Globus pallidus (tissue), 1 donor: ENCODE measurements at places on chromosomes 6 and 20.

- DNase-seq = no peak
Observed at GRCh38 chr20:19952392-19952791, 64.8 kb upstream of the NAA20 start.

DNA sequence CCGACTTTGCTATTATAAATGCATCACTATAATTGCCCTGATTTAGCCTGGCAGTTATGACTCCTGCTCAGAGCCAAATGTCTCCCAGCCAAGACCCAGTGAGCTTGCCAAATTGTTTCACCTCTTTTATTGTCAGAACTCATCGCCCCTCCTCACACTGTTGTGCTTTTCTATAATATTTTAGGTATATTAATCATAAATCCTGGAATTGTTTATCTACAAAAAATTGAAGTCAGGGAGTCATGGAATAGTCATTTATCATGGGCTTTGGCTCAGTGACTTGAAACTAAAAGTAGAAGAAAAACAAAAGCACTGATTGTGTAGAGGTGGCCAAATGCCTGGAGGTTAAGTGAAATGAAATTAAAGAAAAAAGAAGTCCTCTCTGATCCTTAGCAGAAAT is 85.6 kb downstream of the PFDN4 start:
- DNase-seq = peak; percentile 5

- DNase-seq = no peak
Observed at GRCh38 chr20:58986968-58987517, 6.0 kb downstream of the NELFCD start.

DNA sequence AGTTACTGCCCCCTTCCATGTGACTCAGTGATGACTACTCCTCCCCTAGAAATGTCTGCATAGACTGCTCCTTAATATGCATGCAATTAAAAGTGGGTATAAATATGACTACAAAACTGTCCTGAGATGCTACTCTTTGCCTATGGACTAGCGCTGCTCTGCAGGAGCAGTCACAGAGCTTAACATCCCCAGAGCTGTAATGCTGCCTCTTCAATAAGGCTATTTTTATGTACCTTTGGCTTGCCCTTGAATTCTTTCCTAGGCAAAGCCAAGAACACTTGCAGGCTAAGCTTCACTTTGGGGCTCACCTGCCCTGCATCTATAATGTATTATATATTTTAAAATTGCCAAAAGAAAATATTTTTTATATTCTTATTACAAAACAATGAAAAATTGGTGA is 299.1 kb downstream of the CLVS2 start:
- DNase-seq = no peak

DNA sequence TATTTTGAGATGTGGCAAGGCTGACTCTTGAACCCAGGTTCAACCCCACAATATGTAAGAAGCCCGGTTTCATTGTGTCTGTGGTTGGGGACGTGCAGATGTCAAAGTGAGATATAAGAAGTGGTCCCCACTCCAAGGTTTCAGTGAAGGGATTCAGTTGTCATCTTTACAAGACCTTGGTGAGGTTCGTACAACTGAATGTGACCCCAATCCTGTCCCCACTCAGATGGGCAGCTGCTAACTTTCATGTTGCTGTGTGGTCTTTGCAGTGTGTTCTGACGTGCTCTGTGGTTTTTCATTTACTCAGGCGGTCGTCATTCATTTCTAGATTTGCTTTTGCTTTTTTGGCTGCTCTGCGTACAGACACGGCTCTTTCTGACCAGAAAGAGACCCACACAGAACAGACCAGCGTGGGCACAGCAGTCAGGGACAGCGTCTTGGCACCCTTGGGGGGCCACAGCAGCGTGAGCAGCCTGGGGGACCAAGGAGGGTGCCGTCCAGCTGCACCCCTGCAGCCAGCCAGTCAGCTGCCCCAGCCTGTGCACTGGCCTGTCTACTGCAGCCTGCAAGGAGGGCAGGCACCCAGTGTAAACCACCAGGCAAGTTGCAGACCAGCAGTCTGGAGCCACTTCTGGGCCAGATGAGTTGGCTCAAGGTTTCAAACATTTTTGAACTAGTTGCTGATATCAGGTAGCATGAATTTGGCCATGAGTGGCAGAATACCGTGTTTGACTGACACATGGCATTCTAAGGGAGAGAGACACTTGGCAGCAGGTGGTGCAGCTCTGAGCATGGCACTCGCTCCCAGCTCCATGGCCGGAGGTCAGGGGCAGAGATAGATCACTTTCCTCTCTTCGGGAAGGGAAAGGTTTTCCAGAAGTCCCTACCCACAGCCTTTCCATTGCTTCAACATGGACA is 49.4 kb upstream of the IRF4 start:
- DNase-seq = no peak

DNA sequence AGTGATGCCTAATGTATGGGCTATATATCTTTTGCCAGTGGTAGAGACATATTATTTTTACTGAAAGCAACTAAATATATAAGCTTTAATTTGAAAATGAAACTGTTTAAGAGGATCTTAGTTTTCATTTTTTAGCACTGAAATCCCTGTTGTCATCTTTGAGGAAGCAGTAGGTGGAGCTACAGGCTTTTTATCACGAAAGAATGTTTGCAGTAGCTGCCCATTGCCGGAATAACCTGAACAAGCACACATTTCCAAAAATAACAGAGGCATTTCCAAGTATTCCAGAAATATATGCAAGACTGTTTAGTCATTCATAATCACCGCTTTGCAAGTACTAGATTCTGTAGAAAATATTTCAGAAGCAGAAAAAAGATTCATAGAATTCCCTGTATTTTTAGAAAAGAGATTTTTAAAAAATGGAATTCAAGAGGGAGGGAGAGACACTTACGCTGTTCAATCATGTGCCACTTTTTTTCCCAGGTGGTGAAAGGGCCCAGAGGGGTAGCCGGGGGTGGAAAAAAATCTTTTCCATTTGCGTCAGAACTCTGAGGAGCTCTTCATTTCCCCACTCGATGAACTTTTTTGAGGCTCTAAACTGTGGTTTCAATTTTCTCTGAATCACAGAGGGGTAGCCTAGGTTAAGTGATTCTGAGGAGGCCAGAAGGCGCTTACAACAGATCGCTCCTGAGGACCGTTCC is 142.5 kb upstream of the FERMT1 start:
- DNase-seq = peak; percentile 36

DNA sequence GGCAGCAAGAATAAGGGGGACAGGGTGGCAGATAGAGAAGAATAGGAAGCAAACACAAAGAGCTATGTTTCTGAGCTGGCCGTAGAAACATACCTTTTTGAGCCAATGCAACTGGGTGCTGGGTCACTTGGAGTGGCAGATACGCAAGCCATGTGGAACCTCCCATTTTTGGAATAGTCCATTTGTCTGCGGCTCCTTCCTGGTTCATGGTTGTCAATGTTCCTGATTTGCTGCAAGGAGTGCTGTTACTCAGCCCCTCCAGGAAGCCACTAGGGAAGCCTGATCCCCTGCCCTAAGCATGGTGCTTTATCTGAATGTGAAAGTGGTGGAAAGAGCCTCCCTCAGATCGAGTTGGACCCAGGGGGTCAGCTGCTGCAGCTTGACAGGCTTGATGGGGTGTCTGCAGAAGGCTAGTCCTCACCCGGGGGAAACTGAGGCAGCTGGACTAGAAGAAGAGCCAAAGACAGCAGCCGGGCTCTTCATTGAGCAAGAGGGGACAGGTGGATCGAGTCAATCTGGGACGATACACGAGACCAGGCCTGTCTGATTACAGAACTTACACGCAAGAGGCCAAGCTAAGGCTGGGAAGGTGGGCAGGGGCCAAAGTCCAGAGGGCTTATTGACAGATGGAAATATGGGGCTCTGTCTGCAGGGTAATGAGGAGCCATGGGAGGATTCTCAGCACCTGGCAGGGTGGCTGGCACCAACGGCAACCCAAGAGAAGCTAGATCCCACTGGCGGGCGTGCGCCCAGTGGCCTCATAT is 57.4 kb upstream of the CTNNBL1 start:
- no peak for DNase-seq

DNA sequence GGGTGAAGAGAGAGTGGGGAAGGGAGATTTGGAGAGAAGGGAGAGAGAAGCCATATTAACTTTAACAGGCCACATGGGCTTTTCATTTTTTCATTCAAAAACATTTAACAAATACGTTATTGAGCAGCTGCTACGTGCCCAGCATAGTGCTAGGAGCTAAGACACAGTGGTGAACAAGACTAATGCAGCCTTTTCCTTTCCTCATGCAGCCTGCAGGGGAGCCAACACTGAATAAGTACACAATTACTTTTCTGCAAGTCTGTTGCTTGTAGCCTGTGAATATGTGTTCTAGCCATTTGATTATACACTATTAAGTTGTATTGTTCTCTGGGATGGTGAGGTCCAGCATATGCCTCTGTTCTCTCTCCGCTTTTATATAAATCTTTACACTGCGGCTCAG is 1.9 kb upstream of the BLOC1S5 start:
- DNase-seq = no peak

DNA sequence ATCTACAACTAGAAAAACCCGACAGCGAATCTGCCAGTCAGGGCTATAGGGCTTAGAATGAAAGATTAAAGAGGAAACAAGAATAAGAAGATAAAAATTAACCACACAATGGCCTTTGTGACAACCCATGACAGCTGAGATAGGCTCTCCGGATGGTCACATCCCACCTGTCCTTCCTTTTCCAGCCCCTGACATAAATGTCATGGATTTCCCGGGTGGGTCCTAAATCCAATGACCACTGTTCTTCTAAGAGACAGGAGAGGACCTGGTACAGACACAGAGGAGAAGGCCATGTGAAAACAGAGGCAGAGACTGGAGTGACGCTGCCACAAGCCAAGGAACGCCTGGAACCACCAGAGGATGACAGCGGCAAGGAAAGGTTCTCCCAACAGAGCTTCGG is 41.8 kb downstream of the ATXN1 start:
- DNase-seq = no peak

DNA sequence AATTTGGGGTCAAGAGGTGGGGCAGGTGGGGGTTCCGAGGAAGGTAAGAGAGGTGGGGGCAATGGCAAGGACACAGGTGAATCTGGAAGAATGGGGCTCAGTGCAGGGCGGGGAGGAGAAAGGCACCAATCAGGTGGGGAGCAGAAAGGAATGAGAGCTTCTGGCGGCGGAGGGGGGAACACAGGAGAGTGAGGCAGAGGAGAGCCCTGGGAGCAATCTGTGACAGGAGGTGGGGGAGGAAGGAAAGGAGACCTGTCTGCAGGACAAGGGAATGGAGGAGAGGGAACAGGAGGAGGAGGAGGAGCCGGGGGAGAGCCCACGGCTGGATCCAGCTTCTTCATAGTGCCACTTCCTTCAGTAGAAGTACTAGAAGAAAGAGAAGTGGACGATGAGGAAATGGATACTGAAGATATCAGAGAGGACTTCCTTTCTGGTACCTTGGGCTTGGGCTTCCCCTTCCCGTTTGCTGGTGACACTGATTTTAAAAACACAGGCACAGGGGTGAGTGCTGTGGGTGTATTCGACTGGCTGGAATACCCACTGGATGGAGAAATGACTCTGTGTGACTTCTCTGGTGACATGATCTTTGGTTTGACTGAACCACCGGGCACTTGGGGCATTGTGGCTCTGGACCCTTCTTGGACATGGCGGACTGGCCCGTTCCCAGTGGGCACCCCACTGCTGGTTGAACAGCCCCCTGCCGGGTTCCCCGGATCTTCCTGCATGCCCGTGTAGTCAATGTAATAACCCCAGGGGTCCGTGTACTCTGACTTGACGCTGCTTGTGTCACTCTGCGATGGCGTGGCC is 27.4 kb downstream of the HEBP2 start:
- peak; percentile 47 for DNase-seq

DNA sequence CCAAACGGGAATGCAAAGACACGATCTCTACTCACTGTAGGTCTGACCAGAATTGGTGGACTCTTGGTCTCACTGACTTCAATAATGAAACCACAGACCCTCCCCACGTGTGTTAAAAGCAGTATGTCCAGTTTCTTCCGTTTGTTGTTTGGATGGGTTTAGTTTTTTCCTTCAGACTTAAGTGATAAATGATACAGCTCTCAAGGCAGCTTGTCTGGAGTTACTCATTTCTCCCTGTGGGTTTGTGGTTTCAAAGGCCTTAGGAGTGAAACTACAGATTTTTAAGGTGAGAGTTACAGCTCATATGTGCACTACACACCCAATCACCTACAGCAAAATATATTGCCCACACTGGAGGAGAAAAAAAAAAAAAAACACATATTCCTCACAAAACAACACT is 86.7 kb upstream of the STMND1 start:
- DNase-seq = no peak

DNA sequence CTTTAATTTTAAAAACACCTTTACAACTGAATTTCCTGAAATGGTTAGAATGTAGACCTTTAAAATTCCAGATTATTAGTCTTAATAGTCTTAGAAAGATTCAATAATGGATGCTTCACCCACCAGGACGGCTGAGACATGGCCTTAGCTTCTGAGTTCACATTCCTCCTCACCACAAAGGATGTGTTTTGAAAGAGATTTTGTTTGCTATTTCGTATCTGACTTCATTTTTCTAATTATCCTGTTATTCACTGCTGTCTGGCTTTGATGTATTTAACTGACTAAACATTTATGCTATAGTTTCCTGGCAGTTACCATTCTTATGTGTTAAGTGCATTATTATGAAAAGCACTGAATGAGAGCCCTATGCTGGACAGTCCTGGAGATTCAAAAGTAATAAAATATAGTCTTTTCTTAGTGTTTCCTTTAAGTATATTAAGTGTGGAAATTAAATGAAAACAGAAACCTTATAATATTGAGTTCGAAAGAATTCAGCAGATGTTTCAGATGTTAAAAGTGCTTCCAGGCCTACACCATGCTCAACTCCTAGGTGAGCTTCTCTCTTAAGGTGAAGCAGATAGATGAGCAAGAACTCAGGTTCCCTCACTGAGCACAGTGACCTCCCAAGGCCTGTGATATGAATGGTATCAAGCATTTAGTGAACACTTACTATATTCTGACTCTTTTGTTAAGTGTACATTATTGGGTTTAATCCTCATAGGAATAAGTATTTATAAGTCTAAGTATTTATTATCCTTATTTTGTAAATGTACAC is 40.3 kb downstream of the MAP3K4 start:
- DNase-seq = no peak

- DNase-seq = no peak
Observed at GRCh38 chr20:2255926-2256531, 39.8 kb upstream of the TGM3 start.

GRCh38 chr20:49851231-49851705 is 38.6 kb downstream of the SLC9A8 start:
- peak; percentile 91 for DNase-seq
